ENCODE measurements at places on chromosomes 7 and 10.

DNA sequence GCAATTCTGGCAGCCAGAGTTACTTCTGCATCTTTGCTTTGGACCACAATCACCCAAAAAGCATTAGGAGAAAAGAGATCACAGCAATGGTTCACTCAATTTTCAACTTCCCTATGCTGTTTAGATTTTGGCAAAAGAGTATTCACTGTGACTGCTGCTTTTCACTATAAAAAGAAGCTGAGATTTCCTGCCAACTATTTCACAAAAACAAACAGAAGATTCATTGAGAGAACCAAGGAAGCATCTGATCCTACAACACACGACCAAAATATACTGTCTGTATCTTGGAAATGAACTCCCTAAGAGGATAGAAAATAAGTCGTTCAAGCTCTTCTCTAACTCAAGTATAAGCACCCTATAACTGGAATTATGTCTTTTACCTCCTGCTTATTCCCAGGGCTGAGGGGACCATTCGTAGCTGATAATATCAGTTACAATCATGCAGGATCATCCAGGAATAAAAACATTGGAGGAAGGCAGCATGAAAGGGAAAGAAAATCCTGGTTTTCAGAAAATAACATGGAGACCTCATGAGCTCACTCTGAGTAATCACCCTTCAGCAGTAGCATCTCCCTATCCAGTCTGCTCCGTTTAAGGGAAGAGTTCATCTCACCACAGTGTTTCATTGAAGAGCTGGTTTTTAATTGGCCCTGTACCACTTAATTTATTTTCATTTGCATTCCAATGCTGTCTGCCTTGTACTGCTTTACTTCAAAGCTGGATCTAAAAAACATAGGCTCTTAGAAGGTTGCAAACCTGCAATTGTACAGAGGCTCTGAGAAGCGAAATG is 256.2 kb downstream of the PAXIP1 start:
- DNase-seq: no peak

- no peak for DNase-seq
These were observed 34.2 kb downstream of the ITGB1 start for GRCh38 chr10:32923849-32924248.

GRCh38 chr10:1498746-1499358 is 238.5 kb downstream of the ADARB2 start:
- DNase-seq: no peak

DNA sequence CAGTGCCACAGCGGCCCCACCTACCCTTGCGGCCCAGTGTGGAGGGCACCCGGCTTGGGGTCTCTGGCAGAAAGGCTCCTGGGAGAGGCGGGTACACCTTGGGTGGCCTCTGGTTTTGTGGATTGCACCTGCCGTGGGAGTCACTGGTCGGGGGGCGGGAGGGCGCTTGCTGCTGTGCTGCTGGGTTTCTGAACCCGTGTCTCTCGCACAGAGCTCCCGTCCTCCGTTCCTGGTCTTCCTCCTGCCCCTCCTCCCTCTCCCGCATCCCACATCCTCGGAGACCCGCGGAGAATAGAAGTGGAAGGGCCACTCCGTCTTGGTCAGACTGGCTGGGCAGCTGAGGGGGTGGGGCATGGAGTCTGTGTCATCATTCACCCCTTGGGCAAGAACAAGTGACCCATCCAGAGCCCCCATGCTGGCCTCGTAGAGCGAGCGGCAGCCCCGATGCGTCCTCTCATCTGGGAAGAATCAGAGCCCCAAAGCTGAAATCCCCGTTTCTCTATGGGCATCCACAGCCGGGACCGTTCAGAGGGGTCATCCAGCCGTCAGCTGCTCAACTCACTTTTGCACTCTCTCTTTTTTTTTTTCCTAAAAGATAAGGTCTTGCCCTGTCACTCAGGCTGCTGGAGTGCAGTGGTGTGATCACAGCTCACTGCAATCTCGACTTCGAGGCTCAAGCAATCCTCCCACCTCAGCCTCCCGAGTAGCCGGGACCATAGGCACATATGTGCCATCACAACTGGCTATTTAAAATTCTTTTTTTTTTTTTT is 4.0 kb downstream of the MAFK start:
- peak; percentile 60 for DNase-seq

GRCh38 chr10:78699971-78700370 is 368.8 kb upstream of the ZMIZ1 start:
- DNase-seq: no peak

- DNase-seq: no peak
These were observed 160.8 kb upstream of the TCF7L2 start for GRCh38 chr10:112789248-112789647.

GRCh38 chr7:19944363-19945120 is 171.1 kb upstream of the TMEM196 start:
- DNase-seq: no peak

GRCh38 chr7:12907774-12908173 is 220.3 kb downstream of the ARL4A start:
- no peak for DNase-seq

DNA sequence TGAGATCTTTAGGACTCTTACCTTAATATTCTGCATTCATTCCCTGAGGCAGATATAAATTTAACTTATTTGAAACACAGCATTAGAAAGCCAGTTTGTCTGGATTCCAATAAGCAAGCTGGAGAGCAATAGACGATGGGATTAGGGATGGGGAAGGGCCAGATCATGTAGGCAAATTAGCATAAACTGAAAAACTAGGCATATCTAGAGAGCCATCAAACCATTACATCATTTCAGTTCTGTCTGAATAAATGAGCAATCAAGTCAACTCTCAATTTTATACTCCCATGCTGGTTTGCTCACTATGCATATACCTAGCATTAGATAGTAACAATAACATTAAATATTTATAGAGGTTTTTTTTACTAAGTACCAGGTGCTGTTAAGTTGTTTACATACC is 583.6 kb upstream of the LRRN3 start:
- DNase-seq: no peak

DNA sequence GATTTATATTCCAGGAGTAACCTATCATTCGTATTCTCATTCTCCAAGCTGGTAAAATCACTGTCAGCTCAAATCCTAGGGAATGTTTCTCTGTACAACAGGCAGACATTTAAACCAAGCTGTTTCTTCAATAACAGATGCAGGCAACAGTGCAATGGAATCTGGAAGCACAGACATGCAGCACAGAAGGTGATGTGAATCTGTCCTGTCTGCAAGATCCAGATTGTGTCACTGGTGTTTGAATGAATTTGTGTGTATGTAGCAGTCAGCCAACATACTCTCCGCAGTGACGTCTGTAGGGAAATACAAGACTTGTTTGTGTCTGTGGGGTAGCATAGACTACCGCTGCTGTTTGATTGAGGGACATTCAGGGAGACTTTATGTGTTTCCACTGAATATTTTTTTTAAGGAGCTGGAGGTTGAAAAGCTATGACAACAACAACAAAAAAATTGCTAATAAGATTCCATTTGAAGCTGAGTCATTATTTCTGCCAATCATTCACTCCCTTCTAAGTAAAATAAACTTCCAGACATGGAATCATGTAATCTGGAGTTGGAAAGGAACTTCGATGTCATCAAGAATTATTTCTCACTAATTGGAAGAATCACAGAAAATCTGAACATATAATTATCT is 122.9 kb upstream of the MYO3A start:
- DNase-seq: no peak

GRCh38 chr7:107785926-107786325 is 17.1 kb downstream of the SLC26A3 start:
- no peak for DNase-seq

GRCh38 chr7:22420973-22421635 is 64.2 kb upstream of the RAPGEF5 start:
- DNase-seq: no peak

- DNase-seq: no peak
These were observed 29.2 kb upstream of the DLX6 start for GRCh38 chr7:96976106-96976505.

DNA sequence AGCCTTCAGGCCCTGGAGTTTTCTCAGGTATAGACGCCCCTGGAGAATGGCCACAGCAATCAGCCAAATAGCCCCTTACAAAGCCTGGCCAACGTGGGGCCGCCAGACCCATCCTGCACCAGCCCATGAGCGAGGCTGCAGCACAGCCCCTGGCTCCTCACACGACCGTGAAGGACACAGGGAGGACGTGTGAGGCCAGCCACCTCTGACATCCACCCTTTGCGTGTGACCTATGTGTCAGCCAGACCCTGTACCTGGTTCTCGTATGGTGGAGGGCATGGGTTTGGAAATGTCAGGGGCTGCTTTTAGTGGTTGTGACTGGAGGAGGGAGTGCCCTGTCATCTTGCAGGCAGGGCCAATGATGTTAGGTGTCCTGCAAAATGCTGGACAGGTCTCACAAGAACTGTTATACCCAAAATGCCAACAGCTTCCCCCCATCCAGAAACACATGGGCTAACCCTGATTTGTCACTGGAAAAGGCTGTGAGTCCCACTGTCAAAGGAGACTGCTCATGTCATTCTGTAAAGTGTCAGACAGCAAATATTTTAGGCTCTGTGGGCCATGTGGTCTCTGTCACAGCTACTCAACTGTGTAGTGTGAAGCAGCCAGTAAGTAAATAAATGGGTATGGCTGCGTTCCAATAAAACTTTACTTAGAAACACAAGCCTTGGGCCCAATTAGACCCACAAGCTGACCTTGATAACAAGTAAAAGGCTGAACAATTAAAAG is 30.0 kb downstream of the NOD1 start:
- DNase-seq: no peak

- DNase-seq: no peak
These were observed 29.9 kb downstream of the GPR22 start for GRCh38 chr7:107499731-107500130.

DNA sequence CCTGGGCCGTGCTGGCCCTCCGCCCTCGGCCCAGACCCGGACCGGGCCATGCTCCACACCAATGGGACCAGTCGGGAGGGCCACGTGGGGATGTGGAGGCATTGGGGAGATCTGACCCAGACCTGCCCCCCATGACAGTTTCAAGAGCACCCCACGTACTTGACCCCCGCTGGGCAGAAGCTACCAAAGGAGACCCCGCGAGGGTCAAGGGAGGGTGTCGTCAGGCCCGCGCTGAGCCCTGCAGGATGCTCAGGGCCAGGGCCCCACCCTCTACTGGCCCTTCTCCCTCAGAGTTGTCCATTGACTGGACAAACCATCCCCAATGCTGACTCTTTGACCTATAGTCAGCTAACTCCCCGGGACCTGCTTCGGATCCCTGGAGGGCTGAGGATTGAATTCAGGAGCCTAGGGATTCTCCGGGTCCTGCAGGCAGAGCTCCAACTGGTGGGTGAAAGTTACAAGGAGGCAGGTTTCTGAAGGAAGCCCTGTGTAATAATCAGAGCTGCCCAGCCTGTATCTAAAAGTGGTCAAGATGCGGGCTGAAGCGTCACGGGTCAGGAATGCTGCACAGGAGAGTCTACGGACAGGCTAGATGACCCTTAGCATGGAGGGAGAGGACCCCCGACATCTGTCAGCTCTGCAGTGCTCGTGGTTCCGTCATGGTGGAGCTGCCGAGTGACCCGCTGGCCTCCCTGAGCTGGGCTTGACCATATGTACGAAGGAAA is 498 bp upstream of the CALHM2 start:
- no peak for DNase-seq

- no peak for DNase-seq
These were observed 10.9 kb downstream of the CALML5 start for GRCh38 chr10:5488272-5489161.

DNA sequence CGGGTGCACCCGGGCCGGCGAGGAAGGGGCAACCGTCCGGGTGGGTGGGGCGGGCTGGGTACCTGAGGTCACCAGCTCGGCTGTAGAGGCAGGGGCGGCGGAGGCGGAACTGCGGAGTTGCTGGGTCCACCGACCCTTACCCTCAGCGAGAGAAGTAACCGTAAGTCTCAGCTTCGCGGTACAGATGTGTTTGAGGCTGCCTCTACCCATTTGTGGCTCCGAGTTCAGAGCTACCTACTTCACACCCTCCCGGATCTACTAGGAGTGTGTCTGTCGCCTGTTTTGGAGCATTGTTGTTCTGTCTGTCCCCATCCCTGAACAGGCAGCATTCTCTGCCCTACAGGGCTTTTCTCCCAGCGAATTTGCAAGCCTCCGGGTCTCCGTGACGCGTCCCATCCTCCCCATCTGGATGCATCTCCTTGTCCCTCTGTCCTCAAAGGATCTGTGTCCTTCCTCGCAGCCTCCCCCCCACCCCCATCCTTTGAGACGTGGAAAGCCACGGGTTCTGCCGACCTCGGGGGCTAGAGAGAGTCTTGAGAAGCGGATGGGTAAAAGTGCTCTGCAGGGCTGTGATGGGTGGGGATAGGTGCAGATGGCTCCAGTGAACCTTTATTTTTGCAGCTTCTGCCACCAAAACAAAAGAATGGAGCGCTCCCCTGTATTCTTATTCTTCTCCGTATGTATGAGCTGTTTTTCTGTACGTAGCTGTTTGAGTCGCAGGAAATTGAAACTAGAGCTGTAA is 757 bp downstream of the ANKIB1 start:
- peak; percentile 68 for DNase-seq

DNA sequence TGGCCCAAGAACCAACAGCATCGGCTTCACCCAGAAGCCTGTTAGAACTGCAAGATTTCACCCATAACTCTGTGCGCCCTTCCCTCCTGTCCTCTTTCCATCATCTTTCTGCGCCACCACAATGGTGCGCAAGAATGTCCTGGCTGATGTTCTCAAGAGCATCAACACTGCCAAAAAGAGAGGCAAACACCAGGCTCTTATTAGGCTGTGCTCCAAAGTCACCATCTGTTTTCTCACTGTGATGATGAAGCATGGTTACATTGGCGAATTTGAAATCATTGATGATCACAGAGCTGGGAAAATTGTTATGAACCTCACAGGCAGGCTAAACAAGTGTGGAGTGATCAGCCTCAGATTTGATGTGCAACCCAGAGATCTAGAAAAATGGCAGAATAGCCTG is 115.2 kb upstream of the FGFR2 start:
- no peak for DNase-seq

DNA sequence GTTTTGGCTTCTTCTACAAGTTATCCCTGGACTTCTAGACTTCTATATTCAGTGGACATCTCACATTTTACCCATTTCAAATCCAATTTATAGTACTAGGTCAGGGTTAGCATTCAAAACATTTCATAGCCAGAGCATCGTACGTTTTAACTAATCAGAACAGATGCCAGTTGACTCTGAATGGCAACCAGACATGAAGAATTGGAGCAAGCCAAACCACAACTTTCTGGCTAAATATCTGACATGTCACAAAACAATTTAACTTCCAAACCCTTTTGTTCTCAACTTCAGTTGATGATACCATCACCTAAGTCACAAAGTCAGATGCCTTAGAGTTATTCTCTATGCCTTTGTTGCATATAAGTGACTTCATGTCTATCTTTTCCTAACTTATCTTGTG is 1105.7 kb downstream of the XPNPEP1 start:
- no peak for DNase-seq

DNA sequence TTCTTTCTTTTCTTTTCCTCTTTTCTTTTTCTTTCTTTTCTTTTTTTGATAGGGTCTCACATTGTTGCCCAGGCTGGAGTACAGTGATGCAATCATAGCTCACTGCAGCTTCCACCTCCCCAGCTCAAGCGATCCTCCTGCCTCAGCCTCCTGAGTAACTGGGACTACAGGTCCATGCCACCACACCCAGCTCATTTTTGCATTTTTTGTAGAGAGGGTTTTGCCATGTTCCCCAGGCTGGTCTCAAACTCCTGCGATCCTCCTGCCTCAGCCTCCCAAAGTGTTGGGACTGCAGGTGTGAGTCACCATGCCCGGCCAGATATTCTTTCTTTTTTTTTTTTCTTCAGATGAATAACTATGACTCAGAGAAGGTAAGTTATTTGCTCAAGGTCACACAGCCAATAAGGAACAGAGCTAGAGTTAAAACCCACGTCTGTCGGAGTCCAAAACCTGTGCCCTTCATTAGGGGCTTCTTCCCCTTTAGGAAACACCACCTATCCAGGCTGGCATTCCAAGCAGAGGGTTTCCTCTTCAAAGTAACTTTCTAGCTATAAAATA is 28.1 kb upstream of the DNMBP start:
- no peak for DNase-seq
